CD4-positive, alpha-beta T cell treated with Interleukin-4 for 1 hour (primary cell): ENCODE measurements at places on chromosomes 5 and 9.

GRCh38 chr5:88952344-88952743 lies 69.4 kb upstream of the MEF2C start:
- DNase-seq = no peak

- no peak for DNase-seq
Measured at GRCh38 chr9:83625178-83625577, 2.2 kb downstream of the IDNK start.

DNA sequence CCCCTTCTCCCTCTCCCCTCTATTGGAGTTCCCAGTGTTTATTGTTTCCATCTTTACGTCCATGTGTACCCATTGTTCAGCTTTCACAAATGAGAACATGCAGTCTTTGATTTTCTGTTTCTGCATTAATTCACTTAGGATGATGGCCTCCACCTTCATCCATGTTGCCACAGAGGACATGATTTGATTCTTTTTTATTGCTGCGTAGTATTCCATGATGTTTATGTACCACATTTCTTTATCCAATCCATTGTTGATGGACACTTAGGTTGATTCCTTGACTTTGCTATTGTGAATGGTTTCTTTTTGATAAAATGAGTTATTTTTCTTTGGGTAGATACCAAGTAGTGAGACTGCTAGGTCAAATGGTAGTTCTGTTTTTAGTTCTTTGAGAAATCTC lies 88.9 kb downstream of the NDUFS4 start:
- DNase-seq = no peak

- DNase-seq = peak; percentile 0
Measured at GRCh38 chr5:54717459-54717858, 199.9 kb downstream of the SNX18 start.

GRCh38 chr9:124868511-124869465 lies 6.9 kb downstream of the ARPC5L start:
- peak; percentile 91 for DNase-seq

DNA sequence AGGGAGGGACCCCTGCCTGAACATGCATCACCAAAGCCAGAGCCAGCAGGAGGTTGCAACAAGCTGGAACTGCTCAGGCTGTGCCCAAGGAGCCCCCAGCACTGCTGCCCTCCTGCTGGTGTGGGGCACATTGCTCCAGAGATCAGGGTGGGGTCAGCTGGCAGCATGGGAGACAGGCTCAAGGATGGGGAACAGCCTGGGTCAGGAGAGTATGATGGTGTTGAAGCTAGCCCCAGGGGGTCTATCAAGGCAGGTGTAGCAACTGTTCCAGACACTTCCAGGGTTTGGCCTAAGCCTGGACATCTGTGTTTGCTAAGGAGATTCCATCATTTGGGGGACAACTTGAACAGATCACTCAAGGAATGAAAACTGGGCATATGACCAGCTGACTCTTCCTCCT lies 133.1 kb downstream of the ATPSCKMT start:
- DNase-seq = no peak

GRCh38 chr5:1190837-1191239 lies 10.6 kb upstream of the SLC6A19 start:
- no peak for DNase-seq

- DNase-seq = no peak
Measured at GRCh38 chr5:127705120-127705892, 2.1 kb downstream of the CCDC192 start.

DNA sequence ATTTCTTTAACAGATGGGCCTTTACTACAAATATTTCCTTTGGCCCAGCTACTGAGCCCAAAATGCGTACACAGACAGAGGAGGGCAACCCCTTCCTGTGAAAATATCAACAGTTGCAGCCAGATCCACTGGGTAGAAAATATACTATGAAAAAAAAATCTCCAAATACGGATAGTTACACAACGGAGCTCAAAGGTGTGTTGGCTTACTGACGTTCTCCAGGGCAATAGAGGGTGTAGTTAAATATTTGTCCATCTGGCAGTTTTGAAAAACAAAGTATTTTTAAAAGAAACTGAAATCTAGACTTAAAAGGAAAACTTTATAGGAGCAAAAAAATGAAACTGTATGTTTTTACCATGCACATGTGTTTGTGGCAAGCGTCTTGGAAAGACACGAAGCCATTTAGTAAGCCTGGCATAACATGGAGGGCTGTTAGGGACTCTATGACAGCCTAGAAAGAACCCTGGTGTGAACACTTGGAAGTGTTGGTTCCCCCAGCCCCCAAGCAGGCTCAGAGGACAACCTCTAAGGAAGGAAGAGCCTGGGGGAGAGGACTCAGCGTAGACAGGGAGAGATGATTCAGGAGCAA lies 157.8 kb upstream of the TRPM3 start:
- no peak for DNase-seq

GRCh38 chr9:131889437-131890251 lies 149.8 kb upstream of the RAPGEF1 start:
- no peak for DNase-seq

DNA sequence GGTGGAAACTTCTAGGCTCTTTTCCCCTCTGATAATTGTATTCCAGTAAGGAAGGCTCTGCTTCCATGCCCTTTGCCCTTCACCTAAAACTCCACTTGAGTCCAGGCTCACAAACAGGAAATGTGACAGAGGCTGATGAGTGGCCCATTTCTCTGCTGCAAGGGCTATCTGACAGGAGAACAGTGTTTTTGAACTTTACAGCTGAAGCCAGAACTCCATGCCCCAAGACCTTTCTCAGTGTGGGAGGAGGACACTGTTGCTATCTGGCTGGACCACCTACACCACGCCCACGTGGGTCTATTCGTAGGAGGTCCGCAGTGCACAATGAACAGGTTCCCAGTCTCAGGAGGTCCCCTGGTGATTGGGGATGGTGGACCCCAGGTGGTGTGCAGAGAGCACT lies 13.6 kb downstream of the GGTA1 start:
- DNase-seq = no peak

GRCh38 chr5:72837524-72838096 lies 21.1 kb downstream of the TNPO1 start:
- DNase-seq = no peak

GRCh38 chr5:87282269-87282668 lies 14.6 kb downstream of the RASA1 start:
- peak; percentile 73 for DNase-seq

DNA sequence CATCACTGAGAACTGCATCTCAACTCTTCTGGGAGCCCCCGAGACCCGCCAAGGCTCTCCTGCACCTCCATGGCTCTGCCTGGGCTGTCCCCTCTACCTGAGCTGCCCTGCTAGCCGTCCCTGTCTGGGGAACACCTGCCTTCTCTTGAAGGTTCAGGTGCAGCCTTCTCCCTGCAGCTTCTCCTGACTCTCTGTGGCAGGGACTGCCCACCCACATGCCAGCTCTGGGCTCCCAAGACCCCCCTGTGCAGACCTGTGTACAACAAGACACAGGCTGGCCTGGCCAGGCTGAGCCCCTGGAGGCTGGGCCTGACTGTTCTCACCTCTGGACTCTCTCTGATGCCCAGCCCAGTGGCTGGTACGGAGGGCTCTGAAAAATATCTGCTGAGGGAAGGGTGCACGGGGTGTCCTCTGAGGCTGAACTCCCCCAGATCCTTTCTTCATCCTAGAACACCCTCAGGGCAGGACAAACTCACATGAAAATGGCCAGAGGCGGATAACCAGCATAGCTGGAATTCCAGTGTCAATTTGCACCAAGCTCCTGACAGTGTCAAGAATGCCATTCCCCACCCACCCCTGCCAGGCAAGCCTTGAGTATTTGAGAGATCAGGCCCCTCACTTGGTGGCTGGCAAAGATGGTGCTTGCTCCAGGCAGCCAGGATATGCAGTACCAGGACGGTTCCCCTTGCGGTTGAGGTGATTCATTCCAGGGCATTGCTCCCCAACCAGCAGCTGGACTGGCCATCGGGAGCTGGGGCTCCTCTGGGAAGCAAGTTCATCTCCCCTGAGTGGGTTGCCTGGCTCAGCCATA lies 40.9 kb upstream of the SLC25A51 start:
- no peak for DNase-seq

GRCh38 chr5:121863753-121864285 lies 12.1 kb downstream of the FTMT start:
- no peak for DNase-seq

DNA sequence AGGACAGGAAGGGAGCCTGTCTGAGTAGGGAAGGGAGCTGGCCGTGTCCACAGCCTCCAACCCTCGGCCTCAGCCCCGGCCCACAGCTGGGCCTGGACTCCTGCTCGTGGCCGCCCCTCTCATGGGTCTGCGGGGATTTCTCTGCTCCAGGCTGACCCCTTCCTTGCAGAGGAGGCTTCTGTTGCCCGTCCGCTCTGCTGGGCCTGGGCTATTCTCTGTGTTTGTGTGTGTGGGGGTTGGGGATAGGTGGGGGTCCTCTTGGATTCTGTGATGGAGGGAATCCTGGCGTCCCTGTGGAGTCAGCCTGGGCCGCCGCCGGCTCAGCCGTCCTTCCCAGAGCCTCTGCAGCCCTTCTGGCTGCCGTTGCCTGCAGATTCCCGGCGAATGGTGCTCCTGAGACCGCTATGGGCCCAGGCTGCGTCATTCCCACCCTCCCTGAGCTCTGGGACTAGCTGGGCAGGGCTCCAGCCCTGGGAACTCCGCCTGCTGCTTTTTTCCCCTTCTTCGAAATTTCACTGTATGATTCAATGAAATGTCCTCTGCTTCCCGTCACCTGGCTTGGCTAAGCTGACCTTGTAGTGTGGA lies 64.2 kb downstream of the FGF18 start:
- no peak for DNase-seq

DNA sequence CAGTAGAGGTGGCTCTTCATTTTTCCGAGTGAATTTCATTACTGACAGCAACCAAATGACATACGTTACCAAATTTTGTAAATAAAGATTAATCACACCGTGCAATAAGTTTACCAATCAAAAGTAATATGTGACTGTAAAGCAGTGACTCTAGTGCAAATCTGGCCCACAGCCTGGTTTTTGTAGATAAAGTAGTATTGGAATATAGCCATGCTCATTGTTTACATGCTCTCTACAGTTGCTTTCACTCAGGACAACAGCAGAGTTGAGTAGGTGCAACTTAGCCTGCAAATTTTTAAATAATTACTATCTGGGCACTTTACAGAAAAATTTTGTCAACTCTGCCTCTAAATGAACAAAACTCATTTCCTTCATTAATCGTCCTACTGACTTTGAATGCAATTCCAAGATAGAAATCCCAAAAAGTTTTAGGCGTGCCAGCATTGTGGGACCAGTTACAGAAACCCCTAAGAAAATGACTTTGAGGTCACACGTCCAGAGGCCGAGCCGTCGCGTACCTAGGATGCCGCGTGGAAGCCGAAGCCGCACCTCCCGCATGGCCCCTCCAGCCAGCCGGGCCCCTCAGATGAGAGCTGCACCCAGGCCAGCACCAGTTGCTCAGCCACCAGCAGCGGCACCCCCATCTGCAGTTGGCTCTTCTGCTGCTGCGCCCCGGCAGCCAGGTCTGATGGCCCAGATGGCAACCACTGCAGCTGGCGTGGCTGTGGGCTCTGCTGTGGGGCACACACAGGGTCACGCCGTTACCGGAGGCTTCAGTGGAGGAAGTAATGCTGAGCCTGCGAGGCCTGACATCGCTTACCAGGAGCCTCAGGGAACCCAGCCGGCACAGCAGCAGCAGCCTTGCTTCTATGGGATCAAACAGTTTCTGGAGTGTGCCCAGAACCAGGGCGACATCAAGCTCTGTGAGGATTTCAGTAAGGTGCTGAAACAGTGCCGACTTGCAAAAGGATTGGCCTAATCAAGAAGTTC lies 180.7 kb upstream of the TLE4 start:
- DNase-seq = no peak

- DNase-seq = no peak
Measured at GRCh38 chr5:143205883-143206195, 197.6 kb downstream of the NR3C1 start.

DNA sequence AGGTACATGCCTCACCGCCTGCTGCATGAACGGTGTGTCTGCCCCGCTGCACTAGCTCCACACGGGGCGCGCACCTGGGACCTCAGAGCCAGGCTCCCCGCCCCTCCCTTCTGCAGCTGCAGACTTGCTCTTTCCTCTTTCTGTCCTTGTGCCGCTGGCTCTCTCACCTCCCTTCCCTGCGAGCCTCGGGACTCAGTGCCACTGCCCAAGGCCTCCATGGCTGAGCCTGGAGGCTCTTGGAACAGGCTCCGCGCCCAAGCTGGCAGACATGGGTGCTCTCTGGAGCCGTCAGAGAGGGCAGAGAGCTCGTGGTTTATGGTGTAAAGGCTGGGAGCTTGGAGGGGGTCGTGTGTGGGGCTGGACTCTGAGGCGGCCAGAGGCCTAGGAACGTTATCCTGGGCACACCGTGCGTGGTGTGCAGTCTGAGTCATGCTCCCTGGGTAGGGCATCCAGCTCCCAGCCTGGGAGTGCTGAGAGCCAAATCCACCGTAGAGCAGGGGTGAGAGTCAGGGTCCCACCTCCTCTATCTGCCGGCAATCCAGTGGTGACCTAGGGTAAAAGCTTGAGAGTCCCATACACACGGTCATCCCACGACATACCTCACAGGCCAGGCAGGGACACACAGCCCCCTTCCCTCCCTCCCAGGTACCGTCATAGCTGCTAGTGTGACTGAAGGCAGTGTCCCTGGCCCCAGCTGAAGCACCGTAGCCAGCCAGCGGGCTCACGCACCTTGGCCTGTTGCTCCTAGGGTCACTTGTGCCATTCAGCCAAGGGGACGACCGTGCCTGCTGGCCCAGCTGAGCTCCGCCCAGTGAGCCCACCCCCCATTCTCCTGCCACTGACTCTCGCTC lies 22.4 kb downstream of the GOLGA2 start:
- no peak for DNase-seq

- DNase-seq = peak; percentile 32
Measured at GRCh38 chr5:126339215-126339805, 83.9 kb upstream of the GRAMD2B start.

DNA sequence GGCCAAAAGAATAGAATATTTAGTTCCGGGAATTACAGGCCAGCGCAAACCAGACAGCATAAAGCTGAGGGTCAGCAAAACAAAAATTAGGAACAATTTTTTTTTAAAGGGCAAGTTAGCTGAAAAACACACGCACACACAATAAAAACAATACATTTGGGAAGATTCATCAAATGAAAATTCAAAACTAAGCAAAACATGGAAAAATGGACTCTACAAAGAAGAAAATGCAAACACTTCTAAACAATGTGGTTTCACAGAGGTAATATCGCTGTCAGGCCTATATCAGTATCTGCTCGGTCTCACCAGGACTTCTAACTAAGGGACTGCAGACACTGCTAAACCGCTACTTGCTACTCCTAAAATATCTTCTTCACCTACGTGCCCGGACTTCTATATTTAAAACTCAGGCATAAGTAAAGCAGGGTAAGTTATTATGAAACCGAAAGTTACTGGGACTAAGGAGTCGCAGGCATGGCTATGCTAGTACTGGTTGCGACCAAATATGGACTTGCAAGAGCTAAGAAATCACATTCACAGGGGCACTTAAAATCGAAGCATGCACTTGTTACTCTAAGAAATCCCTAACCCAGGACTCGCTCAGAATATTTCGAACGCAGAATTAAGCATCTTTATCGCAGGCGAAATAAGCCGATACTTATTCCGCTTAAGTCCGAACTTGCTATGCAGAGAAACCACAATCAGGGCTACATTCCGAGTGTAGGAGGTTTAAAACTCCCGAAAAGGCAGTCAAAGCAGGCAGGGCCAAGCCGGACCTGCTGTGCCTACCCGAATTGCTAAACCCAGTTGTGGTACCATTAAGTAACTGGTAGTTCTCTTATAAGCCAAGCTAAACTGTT lies 2.3 kb downstream of the ANXA2R start:
- DNase-seq = peak; percentile 64

GRCh38 chr5:6466975-6467567 lies 18.4 kb downstream of the UBE2QL1 start:
- DNase-seq = no peak
